ENCODE measurements at places on chromosomes 12 and 14. TPM values are rescaled to one million over a fixed set of nuclear protein-coding genes. Genes with fewer than 3 reads are reported as not detected.

FGD4 gene
- total RNA-seq, result 8.1 TPM

PAX9 gene
- 0.38 TPM for total RNA-seq

CACNA2D4 gene
- not detected for total RNA-seq

GPR65 gene
- total RNA-seq, result not detected

TAS2R13 gene
- 0.63 TPM for total RNA-seq

TRPV4 gene
- not detected for total RNA-seq

GRCh38 chr12:131413471-131413870 lies 297.4 kb upstream of the SFSWAP start:
- DNase-seq, result no peak

DNA sequence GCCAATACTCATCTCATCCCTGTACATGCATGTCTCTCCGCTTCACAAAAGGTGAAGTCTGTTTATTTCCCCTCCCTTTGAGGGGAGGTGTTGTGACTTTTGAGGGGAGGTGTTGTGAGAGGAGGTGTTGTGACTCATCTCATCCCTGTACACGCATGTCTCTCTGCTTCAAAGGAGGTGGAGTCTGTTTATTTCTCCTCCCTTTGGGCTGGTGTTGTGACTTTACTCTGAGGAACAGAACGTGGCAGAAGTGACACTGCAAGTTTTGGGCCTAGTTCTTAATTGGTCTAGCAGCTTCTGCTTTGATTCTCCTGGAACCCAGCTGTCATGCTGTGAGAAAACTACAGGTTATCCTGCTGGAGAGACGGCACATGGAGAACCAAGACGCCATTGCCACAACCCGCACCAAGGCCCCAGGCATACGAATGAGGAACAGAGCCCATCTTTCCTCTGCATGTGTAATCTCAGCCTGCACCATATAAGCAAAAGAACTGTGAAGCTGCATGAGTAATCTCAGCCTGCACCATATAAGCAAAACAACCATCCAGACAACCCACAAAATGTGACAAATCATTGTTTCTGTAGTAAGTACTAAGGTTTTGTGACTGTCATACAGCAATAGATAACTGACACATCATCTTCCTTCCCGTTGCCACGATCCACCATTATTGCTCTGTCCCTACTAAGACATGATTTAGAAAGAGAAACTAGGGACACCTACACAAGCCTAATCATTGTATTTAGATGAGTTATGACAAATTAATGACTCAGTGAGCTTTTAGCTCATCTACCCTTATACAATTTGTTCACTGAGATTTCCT lies 30.0 kb downstream of the GALNT4 start:
- peak; percentile 31 for DNase-seq

DNA sequence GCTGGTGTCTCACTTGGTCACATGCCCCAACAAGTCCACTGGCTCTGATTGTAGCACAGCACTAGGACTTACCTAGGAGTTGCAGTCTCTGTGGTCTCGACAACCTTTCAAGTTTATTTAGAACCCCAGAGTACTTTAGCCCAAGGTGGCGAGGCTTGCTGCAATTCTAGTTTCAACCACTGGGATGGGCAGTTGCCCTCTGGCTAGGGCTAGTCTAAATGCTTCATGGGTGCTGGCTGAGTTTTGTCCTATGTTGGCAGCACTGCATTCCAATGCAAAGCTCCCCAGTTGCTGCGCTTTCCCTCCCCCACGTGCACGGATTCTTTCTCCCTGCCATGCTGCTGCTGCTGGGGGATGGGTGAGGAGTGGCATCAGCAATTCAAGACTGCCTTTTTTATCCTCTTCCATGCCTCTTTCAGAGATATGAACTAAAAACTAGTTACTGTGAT lies 207.9 kb downstream of the SYNE2 start:
- DNase-seq, result peak; percentile 45

GRCh38 chr12:89524541-89525304 lies at the start of gene GALNT4:
Gene GALNT4, minus strand, starts transcription at chr12:89524796. Its CDS starts 247 bp downstream, at chr12:89524549.
- DNase-seq, result peak; percentile 80

DNA sequence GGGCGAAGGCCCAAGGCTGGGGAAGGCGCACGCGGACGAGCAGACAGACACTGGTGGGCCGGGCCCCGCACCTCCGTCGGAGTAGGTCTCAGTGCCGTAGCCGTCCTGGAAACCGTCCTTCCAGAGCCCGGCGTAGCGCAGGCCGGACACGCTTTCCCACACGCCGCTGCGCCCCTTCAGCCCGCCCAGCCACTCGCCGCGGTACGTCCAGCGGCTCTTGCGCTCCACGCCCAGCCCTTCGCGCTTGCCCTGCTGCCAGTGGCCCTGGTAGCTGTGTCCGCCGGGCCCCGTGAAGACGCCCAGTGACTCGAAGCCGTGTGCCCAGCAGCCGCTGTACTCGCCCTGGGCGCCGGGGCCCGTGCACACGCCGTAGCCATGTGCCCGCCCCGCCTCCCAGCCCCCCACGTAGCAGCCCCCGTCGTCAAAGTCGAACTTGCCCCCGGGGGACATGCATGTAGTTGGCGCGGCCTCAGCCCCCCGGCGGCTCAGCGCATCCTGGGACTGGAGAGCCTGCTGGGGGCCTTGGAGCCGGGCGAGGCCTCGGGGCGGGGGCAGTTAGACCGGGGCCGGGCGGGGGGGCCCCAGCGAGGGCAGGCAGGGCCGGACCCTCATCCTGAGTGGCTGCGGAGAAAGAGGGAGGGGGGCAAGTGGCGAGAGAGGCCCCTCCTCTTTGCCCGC lies 1.4 kb downstream of the JPH4 start:
- DNase-seq, result no peak

DNA sequence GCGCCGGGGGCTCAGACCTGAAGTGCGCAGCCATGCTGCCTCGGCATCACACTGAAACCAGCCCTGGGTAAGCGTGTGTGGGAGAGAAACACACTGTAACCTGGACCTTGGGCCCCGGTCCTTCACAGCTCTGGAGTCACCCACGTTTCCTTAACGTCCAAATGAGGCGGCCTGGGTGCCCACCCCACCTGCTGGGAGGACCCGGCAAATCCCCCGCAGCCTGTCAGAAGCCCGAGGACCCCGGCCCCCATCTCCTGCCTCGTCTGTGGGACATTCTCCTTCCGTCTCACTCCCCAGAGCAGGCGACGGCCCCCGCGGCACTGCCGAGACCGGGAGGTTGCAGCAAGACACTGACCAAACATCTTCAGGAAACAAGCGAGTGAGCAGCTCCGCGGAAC lies 66.5 kb upstream of the GALNT9 start:
- DNase-seq, result no peak

DNA sequence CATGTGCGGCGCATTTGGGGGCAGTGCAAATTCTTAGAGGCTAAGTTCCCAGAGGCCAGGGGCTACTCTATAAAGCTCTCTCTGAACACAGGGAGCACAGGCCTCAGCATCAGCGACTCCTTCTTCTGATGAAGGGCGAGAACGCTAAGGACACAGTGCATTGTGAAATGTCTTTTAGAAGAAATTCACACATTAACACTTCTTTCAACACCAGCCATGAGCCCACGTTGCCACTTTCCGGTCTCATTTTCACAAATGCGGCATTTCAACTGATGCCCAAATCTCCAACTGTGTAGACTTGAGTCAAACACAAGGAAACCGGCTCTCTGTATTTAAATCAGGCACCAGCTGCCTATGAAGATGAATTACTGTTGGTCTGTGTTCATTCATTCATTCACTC lies 162.0 kb downstream of the FOXN3 start:
- DNase-seq, result no peak
